ENCODE measurements at places on chromosomes 13 and 19.

DNA sequence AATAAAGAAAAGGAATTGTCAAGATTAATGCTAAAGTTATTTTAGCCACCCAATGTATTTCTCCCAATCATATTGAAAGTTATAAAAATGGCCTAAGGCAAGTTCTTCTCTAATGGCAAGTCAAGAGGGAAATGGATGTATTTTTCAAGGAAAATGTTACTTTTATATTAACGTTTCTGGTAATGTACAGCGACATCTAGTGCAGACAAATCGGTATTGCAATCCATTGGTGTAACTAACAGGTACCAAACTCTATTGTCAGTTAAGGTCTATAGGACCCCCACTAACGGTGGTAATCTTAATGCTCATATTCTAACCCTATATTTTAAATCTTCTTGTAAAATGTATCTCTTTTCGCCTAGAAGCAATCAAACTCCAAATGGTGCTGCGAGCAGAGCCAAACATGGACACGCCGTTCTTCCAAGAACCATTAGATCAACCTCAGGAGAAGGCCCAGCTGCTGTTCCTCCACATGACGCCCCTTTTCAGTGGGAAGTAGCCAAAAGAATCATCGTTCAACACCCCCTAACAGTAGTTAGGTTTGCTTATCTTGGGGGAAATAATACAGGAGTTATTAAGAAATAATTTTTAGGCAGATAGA, 98.5 kb upstream of the PABPC3 start:
- no peak for DNase-seq

- DNase-seq, result no peak
Observed at GRCh38 chr13:96696389-96696900, 297.8 kb downstream of the OXGR1 start.

DNA sequence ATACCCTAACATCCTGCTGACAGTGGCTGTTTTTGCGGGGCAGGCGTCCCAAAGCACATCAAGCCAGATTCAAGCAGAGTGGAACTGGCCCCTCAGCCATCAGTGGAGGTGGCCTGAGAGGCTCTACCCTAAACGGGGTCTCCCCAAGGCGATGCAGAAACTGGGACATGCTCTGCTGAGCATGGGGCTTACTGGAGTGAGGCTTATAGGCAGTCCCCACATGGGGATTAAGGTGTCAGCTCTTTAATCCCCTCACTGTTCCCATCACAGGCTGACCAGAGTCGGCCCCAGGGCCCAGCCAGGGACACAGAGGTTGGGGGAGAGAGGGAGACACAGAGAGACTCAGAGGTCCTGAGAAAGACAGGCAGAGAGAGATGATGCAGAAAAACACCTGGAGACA, 17.0 kb downstream of the CYP2F1 start:
- no peak for DNase-seq

DNA sequence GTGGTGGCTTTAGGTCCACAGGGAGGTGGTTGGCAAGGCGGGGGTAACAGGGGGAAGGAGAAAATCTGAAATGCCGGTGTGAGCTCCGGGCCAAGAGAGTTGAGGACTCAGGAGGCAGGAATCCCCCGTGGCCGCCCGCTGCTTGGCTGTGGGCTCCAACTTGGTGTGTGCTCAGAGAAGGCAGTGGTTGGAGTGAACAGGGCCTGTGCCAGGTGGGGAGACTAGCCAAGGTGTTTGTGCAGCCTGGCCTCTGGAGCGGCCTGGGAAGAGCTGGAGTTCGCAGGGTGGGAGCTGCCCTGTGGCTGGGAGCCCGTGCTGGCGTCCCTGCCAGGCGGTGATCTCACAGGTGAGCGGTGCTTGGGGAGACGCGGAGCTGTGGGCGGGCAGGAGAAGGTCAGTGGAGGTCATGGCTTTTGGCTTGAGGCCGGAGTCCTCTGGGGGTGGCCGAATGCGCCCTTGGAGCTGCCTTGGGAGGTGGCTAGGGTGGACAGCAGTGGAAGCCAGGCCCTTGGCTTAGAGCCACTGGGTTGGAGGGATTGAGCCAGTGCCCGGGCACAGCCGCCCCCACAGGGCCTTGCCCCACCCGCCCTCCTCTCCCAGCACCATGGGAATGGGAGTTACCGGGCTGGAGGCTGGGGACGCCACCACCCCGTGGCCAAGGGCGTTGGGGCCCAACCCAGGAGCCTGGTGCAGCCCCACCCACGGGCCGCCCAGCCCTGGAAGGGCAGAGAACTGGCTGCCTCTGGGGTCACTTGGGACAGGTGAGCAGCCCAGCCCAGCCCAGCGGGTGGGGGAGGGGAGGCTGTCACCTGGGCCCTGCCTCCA, 7.1 kb upstream of the CIRBP start:
- no peak for DNase-seq

DNA sequence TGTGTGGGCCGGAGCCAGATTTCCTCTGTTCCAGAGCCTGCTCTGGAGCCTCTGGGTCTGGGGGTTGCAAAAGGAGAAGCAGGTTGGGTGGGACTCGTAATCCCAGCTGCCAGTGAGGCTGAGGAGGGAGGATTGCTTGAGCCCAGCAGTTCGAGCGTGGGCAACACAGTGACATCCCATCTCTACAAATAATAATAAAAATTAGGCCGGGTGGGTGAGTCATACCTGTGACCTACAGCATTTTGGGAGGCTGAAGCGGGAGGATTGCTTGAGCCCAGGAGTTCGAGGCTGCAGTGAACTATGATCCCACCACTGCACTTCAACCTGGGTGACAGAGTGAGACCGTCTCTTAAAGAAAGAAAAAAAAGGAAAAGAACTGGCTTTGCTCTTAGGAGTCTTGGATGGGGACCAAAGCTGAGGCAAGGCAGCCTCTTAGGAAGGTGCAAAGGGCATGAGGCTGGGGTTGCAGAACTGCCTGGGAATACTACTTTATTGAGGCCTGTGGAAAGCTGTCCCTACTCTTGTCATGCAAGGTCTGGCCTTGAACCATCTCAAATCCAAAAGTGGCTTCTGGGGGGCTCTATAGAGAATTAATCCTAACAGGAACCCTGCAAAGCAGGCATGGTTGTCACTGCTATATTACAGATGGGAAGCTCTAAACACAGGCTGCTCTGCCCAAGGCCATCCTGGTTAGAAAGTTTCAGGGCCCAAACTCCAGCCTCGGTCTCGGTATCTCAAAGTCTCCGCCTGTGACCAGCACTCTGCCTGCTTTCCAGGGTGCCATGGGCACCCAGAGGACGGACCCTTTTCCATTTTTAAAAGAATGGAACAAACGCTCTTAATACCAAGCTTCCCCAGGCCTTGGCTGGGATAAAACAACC, 880 bp upstream of the C19orf12 start:
- DNase-seq, result no peak
